ENCODE measurements at places on chromosomes 5 and 9. TPM values are rescaled to one million over a fixed set of nuclear protein-coding genes. Genes with fewer than 3 reads are reported as not detected.

The NR4A3 gene
- total RNA-seq = 0.39 TPM

The AGPAT2 gene
- 77.1 TPM for total RNA-seq

The GLRA1 gene
- not detected for total RNA-seq

The ENC1 gene
- total RNA-seq = 92.7 TPM

The SHC3 gene
- 0.20 TPM for total RNA-seq

The WNK2 gene
- total RNA-seq = 23.4 TPM

GRCh38 chr9:121857928-121858327, 206.5 kb downstream of the DAB2IP start:
- no peak for DNase-seq

DNA sequence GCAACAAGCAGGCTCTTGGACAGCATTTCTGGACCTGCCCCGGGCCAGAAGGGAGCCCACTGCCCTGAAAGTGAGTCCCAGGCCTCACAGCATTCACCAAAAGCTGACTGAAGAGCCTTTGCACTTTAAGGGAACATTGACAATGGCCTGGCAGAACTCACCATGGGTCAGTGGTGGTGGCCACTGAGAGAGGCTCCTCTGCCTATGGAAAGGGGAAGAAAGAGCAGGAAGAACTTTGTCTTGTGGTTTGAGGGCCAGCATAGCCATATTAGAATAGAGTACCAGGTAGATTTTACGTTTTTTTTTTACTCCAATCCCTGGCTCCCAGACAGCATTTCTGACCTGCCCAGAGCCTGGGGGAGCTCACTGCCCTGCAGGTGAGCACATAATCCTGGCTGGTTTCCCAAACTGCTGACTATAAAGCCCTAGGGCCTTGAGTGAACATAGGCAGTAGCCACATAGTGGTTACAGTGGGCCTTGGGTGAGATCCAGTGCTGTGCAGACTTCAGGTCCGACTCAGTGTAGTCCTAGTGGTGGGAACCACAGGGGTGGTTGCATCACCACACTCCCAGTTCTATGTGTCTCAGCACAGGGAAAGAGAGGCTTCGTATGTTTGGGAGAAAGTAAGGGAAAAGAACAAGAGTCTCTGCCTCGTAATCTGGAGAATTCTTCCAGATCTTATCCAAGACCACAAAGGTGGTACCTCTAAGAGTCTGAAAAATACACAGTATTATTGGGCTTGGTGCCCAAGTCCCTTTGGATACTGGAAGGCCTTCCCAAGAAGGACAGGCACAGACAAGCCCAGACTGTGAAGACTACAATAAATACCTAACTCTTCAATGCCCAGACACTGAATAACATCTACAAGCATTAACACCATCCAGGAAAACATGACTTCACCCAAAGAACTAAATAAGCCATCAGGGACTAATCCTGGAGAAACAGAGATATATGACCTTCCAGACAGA, 89.5 kb downstream of the TSSK1B start:
- no peak for DNase-seq

- DNase-seq = no peak
Measured at GRCh38 chr5:91474201-91474600, 91.1 kb upstream of the ARRDC3 start.

DNA sequence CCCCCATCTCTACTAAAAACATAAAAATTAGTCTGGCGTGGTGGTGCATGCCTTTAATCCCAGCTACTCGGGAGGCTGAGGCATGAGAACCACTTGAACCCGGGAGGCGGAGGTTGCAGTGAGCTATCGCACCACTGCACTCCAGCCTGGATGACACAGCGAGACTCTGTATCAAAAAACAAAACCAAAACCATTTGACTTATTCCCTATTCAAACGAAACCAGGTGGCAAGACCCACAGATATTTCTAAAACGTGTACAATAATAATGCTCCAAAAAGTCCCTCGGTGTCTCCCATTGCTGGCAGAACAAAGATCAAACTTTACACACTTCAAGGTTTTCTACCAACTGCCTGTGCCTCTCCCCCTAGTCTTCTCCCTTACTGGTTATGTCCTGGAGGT, 29.8 kb downstream of the HMGCR start:
- DNase-seq = no peak

GRCh38 chr5:171494452-171495121, 75.1 kb downstream of the FGF18 start:
- no peak for DNase-seq

GRCh38 chr9:136110082-136111061, 8.3 kb downstream of the TMEM250 start:
- DNase-seq = no peak

- no peak for DNase-seq
Measured at GRCh38 chr5:125041798-125042197, 295.4 kb upstream of the ZNF608 start.

DNA sequence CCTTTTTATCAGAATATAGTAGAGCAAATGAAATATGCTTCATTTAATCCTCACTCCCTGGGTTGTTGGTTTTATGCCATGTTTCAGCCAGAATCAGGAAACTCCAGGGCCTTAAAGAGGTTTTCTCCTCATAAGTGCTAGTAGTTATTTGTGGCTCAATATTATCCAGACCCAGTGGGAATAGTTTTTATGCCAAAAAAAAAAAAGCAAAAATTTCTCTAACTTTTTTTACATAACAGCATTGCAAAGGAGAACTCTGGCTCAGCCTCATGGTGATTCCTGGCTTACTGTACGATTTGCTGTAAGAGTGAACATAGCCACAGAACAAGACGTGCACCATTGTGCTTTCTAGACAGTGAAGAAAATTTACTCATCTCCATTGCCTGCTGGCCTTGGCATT, 232.5 kb downstream of the PJA2 start:
- DNase-seq = no peak

DNA sequence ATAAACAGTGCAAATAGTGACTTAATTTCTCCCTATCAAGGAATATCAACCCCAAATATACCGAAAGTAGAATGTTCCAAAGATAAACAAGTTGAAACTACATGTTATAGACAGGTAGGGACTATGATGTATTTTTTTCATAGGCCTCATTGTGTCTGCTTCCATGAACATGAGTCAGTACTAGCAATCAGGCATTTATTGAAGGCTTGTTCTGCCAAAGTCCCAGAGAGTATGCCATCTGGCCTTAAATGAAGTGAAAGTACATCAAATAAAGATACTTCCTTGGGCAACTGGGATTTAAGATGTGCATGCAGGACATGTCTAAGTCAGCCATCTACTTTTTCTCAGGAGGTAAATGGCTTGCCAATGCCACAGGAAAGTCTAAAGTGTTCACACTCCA, 6.5 kb downstream of the GHR start:
- no peak for DNase-seq

DNA sequence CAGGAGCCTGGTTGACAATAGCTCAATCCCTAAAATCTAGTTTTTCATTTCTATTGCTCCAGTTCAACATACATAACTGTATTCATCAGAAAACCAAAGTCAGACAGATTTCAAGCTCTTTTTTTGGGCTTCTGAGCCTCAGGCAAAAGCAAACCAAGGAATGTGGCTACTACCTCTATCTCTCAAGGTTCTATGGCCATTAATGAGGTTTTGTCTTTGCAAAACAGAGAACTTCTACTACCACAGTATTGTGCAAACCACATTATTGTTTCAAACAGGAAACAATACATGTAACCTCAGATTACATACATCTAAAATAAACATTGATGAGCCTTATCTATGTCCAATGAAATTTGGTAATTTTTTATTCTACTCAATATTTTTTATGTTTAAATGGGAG, 35.5 kb upstream of the FTMT start:
- no peak for DNase-seq

DNA sequence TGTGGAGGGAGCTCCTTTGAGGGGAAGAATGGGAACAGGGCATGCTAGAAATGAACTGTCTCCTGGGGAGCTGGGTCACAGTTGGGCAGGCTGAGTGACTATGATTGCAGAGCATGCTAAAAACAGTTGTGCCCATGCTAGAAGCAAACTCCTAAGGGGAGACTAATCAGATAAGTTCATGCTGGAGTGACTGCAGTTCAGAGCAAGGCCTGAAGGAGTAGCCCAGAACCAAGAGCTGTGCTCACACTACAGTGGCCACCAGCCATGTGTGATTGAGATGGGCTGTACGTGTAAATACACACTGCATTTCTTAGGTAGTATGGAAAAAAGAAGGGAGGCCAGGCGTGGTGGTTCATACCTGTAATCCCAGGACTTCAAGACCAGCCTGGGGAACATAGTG, 10.3 kb upstream of the AK1 start:
- no peak for DNase-seq

All from Caco-2 (cell line).